Activated CD4-positive, alpha-beta T cell treated with anti-CD3 and anti-CD28 coated beads for 36 hours (primary cell): ENCODE measurements at places on chromosomes 7 and 10. TPM values are rescaled to one million over a fixed set of nuclear protein-coding genes. Genes with fewer than 3 reads are reported as not detected.

DNA sequence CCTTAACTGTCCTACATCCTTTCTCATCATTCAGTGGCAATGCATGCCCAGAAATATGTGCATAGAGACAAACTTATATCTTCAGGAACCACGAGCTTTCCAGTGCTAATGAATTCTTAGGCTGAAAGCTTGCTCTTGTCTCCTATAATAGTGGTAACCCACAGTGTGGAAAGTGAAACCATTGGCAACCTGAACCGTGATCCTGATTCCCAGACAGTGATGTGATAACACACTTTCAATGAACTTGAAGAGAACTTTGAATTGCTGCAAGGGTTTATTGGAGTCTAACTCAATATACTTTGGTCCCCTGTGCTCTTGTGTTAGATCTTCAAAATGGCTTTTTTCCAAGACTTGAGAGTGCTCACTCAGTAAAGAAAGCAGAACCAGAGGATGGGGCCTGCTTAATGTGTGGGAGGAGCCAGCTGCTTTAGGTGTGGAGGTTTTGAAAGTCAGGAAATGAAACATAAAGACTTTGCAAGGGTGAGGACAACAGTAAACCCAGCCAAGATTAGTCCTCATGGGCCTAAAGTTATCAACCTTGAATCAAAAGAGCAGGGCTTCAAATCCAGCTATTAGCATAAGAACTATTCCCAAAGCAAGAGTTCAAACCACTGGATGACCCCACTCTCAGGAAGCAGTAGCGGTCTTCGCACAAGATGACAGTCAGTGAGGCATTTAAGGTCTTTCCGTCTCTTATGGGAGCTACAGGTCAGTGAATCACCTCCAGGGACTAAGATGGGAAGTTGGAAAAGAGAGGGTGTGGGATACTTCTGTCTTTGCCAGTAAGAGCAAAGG lies 332.4 kb upstream of the NRP1 start:
- no peak for DNase-seq

GRCh38 chr7:141945356-141945755 lies 1.4 kb downstream of the CLEC5A start:
- DNase-seq = peak; percentile 43

SLC12A9 gene
- 13.6 TPM for total RNA-seq

DNA sequence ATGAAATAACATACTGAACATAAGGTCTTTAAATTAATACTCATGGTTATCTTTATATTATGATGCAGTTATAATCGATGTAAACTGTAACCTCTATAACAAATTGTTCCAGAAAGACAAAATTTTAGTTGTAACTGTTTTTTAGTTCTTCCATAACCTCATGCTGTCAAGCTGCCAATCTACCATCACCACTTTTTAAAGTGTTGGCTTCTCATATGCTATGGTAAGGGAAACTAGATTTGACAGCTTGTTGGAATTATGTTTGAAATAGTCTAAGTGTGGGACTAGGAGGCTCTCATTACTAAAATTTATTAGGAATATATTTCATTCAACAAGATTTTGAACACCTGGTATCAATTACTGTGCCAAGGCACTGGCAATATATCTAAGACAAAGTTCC lies 105.4 kb downstream of the NRBF2 start:
- DNase-seq = no peak

- no peak for DNase-seq
Measured at GRCh38 chr7:150435390-150436073, 14.9 kb upstream of the GIMAP8 start.

- DNase-seq = no peak
Measured at GRCh38 chr10:12513775-12514673, 164.7 kb downstream of the CAMK1D start.

- DNase-seq = no peak
Measured at GRCh38 chr10:122164815-122165483, 106.1 kb upstream of the BTBD16 start.

DNA sequence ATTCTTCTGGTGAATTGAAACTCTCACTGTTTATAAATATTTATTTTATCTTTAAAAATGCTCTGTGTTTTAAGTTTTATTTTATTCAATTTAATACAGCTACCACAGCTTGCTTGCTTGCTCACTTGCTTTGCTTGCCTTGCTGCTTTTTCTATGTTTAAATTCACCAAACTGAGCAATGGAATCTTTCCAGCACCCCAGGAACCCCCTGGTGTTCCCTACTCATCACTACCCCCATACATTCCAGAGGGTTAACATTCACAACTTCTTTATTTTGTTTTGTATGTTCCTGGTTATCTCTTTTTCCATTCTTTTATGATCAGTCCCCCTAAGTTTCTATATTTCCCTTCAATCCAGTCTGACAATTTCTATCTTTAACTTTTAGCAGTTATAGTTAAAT lies 166.5 kb upstream of the COL1A2 start:
- no peak for DNase-seq

- DNase-seq = no peak
Measured at GRCh38 chr7:81470724-81471379, 299.0 kb downstream of the HGF start.

DNA sequence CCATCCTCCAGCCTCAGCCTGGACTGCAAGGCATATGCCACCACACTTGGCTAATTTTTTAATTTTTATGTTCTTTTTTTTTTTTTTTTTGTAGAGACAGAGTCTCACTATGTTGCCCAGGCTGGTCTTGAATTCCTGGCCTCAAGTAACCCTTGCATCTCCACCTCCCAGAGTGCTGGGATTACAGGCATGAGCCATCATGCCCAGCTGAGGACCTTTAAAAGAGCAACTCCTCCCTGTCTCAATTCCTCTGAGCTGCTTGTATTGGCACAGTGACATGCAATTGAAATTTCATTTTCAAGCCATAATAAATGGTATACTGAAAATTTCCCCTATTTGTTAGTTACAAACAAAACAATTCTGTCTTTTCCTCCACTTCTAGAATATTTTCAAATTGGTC lies 19.5 kb downstream of the DNAJB9 start:
- no peak for DNase-seq

ZNF107 gene
- 16.5 TPM for total RNA-seq

DNA sequence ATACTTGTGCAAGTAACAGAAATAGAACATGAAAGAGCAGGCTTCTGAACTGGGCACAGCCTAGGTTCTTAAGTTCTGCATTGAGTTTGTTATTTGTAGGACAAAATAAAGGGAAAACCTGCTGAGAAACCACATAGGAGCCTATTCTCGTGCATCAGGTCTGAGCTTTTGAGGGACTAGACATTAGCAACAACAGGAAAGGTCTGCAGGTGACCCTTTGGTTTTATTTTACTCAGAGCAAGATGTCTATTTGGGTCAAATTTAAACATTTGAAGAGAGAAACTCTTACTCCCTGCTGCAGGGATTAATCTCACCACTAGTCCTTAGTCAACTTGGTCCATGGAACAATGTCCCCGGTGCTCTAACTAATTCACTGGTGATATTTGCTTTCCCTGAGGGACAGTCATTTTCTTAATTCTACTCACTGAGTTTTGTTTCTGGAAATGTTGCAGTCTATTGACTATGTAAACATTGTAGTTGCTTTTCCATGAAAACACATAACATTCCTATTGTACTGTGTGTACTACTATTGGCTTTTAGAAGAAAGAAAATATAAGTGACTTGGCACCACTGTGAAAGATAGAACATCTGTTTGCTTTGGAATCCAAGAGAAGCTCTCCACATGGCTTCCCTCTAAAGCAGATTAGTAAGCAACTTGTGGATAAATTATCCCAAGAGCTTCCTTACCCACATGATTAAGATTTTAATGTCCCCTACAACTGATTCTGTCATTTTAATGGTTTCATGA lies 108.2 kb downstream of the CHRM2 start:
- DNase-seq = no peak

DNA sequence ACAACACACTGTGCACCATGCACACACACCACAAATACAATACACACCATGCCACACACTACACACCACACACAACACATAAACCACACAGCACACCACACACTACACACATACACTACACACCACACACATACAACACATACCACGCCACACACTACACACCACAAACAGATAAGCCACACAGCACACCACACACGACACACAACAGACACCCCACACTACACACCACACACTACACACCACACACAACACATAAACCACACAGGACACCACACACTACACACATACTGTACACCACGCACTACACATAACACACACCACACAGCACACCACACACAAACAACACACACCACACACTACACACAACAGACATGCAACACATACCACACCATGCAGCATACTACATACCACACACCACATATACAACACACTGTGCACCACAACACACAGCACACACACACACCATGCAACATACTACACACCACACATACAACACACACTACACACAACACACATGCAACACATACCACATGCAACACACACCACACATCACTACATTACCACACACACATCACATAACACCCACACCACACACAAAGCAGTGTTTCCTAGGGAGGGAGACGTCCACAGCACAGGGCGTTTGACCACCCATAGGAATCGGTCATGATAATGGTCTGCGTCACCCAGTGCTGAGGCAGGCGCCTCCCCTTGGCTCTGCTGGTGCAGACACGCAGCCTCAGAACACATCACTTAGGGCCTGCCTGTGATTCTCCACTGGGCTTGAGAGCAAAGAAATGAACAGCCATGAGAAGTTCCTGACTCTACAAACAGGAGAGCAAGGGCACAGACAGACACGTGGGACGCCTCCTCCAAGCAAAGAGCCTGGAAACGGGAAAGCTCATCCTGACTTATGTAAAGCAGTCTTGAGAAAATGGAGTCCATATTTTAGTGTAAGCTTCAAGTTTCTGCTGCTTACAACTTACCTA lies 458.3 kb downstream of the PTPRN2 start:
- DNase-seq = no peak

SUN3 gene
- total RNA-seq = not detected

- no peak for DNase-seq
Measured at GRCh38 chr7:24701261-24702235, 55.7 kb downstream of the GSDME start.

DNA sequence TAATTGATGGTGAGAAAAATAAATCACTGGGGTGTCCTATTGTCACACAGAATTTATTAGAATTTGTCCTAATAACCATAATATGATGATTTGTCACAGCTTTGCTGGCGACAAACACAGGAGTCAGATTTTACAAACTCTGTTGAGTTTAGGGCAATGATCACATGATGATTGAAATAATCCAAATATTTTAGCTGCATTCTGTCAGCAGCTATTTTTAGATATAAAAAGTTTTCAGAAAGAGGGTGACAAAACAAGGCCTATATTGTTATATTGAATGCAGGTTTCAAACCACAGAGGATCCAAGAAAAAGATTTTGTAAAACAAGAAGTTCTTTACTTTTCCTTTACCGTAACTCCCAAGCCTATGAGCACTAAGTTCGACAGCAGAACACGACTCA lies 178.8 kb downstream of the ADAM12 start:
- no peak for DNase-seq

GRCh38 chr7:111953611-111954010 lies 252.6 kb downstream of the DOCK4 start:
- peak; percentile 9 for DNase-seq

SNX10 gene
- 35.5 TPM for total RNA-seq

GPRIN2 gene
- not detected for total RNA-seq

DNA sequence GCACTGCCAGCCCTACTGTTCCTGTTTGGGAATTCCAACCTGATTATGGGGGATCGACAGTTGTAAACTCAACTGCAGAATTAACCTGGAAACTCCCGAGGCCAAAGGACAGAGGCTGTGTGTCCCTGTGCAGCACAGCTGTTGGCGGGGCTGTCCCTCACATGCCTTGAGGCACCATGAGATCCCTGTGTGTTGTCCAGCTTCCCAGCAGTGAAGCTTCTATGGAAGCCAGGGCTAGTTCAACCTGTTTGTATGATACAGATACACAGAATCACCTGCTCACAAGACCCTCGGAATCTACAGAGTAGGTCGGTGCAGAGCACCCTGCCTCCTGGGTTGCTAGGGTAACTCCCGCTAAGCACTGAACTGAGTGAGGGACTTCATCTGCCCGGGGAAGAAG lies 61.0 kb upstream of the EFCAB10 start:
- no peak for DNase-seq

DNA sequence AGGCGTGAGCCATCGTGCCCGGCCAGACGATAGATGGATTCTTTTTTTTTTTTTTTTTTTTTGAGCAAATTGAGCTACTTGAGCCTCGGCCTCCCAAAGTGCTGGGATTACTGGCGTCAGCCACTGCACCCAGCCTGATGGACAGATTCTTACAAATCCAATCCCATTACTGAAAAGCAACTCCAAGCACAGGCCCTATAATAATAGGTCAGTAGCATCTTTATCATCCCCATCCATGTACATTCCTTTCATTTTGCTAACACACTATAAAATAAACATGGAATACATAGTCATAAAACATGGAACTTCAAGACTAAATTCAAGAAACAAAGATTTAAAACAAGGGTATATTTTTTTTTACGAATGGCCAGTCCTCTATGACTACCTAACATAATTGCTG lies 16.0 kb upstream of the RSBN1L start:
- DNase-seq = no peak

GRCh38 chr7:120995654-120996053 lies 7.1 kb downstream of the CPED1 start:
- DNase-seq = no peak

DNA sequence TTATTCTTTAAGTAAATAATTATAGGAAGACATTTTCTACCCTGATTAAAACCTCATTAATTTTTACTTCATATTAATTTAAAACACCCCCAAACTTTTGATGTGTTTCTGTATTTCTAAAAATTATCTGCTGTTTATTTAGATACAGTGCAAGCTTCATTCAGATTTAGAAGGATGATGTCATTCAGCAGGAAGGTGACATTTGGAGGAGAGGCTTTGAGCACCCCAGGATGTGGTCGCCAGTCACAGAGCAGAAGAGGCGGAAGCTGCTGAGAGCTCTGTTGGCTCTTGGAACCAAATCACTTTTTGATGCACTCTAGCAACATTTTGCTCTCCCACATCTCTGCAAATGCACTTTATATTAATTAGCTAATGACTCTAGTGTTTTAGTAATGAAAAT lies 233.9 kb upstream of the CACNA2D1 start:
- peak; percentile 62 for DNase-seq

GDI2 gene
- 290 TPM for total RNA-seq

- DNase-seq = no peak
Measured at GRCh38 chr7:111272092-111272491, 181.2 kb downstream of the LRRN3 start.

- no peak for DNase-seq
Measured at GRCh38 chr10:107019154-107019553, 145.4 kb downstream of the SORCS1 start.

DNA sequence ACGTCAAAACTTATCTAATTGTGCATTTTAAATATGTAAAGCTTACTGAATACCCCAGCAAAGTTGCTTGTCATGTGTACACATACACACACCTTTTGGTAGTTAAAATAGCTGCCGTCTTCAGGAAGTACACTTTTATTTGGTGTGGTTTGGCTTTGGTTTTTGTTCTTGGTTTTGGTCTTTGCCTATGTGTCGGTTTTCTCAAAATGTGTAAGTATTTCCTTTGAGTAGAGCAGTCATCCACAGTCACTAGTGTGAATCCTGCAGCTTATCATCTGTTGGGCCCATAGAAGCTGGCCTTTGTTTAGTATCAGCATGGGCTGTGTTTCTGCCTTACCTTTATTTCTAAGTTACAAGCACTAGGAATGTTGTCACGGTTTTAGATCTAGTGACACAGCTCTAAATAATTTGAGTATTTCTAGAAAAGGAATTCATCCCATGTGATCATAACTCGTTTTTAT lies 35.3 kb downstream of the NET1 start:
- peak; percentile 19 for DNase-seq

GRCh38 chr7:26038201-26038990 lies 113.6 kb upstream of the NFE2L3 start:
- no peak for DNase-seq

- no peak for DNase-seq
Measured at GRCh38 chr7:6442114-6442513, 5.6 kb downstream of the DAGLB start.

OR2A42 gene
- not detected for total RNA-seq

GRCh38 chr7:34454381-34454780 lies 203.6 kb upstream of the NPSR1 start:
- DNase-seq = no peak
